NCI-H1048 (cell line): ENCODE measurements at places on chromosomes 6 and 20.

GRCh38 chr6:35013701-35014100 lies 124.6 kb downstream of the ANKS1A start:
- no peak for DNase-seq

GRCh38 chr6:91392951-91393350 lies 806.1 kb upstream of the MAP3K7 start:
- DNase-seq: no peak

- peak; percentile 62 for DNase-seq
These were observed 43.7 kb upstream of the HFE start for GRCh38 chr6:26043384-26044139.

- no peak for DNase-seq
These were observed 81.5 kb downstream of the RREB1 start for GRCh38 chr6:7189101-7189758.

DNA sequence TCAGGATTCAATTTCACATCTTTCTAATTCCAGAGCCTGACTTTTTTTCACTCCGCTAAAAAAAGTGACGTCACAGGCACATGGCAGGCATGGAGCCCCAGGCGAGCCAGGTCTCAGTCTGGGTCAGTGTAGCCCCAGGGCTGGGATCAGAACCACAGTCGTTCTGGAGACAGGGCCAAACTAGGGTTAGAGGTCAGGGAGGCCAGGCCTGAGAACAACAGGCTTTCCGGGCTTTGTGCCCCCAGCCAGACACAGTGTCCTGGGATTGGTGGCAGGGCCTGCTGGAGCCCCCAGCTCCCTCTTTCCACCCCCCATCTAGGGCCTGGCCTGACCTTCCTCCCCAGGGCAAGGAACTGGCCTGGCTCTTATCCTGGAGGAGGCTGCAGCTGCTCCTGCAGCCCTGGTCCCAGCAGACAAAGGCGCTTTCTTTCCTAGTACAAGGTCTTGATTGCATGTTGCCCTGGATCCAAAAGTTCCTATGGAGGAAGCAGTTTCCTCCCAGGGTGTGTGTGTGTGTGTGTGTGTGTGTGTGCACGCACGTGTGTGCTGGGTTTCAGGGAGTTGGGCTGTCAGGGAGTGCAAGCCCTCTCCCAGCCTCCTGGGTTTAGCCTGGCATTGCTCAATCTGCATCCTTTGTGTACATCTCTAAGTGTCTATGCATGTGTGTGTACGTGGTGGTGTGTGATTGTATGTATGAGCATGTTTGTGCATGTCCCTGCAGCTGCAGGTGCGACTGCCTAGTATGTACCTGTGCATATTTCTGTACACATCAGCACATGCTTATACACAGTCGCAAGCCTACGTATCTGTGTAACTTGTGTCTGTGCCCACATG lies 26.5 kb upstream of the EMILIN3 start:
- DNase-seq: no peak

- no peak for DNase-seq
These were observed 4.1 kb upstream of the BNIP5 start for GRCh38 chr6:36340618-36341454.
